ENCODE measurements at places on chromosomes 2 and 18.

- DNase-seq, result no peak
These were observed 245.9 kb upstream of the REV1 start for GRCh38 chr2:99735753-99736152.

DNA sequence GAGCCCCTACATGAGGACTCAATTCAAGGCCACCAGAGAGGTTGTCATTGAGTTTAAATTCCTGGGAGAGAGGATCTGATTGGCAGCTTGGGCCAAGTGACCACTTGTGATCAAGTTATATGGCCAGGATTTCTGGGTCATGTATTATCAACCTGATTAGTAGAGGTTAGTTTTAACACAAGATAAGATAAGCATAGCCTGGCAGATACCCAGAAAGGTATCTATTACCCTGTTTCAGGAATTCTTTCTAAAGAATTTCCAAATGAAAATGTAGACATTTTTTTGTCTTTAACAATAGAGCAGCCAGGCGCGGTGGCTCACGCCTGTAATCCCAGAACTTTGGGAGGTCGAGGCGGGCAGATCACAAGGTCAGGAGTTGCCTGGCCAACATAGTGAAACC lies 50.5 kb downstream of the BABAM2 start:
- DNase-seq, result no peak

DNA sequence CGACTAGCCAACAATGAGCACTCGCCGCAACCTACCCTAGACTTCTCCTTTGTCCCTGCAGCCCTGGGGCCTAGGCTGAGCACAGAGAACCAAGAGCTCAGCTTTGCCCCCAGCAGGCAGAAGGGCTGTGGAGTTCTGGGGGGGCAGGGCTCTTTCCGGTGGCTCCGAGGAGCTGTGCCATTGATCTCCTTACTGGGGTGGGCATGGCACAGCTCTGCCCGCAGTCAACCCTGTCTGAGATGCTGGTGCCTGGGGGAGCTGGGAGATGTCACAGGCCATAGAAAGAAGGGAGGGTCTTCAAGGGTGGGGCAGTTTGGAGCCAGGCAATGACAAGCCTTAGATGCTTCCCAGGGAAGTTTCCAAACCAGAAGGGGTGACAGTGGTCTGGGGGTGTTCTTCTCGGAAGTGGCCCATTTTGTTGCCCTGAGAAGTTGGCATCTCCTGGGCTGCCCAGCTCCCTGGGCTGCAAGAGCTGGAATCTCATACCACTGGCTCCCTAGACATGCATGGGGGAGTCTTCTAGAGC lies 14.1 kb upstream of the GPR55 start:
- DNase-seq, result no peak

DNA sequence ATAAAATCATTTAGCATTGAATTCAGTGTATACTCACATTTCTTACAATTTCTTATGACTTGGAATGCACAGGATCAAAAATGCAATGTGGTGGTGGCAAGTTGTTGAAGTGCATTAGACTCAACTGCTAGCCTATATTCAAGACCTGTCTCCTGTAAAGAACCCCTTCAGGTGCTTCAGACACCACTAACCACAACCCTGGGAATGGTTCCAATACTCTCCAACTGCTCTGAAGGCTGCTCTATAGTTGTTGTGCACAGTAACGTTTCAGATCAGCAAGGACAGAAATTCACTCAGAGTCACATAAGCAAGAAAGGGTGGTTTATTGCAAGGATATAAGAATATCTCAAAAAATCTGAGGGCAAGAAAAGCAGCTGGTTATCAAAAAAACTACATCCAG lies 6.5 kb downstream of the GKN1 start:
- no peak for DNase-seq

- no peak for DNase-seq
These were observed 1.6 kb downstream of the ELAC1 start for GRCh38 chr18:50969448-50969847.

DNA sequence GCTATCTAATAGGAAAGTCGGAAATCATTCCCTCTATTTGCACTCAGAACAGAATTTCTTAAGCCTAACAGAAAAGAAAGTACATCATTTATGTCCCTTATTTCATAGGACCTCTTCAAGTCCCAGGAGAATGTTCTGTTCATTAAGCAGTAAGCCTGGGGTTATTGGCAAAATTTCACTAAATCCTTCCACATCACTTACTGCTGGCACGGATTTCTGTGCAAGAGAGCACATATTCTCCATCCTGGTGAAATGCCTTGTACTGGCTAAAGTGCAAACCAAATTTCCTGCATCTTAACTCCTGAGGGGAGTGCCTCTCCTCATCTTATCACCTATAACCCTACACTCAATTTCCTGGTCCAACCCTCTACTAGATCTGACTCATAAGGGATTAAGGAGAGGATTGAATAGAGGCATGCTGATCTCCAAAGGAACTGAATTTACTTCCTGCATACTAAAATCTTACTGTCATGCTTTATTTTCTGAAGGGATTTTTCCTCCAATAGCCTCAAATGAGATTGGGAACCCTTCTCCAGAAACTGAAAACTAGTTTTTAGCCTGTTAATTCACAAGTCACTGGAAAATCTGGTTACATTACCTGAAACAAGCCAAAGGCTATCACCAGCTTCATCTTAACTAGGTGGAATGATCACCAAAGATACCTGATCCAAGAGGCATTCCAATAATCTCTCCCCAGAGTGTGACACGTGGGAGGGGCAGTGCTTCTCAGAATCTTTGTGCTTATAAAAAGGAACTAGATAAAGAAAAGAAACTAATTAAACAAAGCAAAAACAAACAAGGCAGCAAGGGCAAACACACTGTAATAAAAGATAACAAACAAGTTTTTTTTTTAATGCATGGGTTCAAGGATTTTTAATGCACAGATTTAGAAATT lies 311.1 kb downstream of the NR4A2 start:
- no peak for DNase-seq

- no peak for DNase-seq
These were observed 61.9 kb downstream of the PLEKHA3 start for GRCh38 chr2:178542161-178542560.

GRCh38 chr2:230106771-230107170 lies 38.0 kb upstream of the SLC16A14 start:
- DNase-seq, result no peak

DNA sequence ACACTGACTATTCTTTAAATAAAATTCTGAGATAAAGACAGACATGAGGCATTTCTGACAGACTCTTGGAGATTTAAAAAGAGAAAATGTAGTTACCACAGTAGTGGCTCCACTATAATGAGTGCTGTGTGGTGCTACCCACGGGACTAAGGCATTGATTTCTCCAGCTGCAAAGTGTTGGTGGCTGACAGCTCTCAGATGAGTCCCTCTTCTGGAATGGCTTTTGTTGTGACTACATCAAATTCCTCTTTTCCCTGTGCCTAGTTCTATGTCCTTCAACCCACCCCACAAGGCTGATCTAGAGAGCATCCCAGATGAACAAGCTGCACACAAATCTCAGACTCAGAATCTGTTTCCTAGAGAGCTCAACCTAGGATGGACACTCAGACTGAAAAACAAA lies 884.8 kb upstream of the ZEB2 start:
- no peak for DNase-seq

- no peak for DNase-seq
These were observed 148.0 kb downstream of the GALR1 start for GRCh38 chr18:77397617-77398016.

DNA sequence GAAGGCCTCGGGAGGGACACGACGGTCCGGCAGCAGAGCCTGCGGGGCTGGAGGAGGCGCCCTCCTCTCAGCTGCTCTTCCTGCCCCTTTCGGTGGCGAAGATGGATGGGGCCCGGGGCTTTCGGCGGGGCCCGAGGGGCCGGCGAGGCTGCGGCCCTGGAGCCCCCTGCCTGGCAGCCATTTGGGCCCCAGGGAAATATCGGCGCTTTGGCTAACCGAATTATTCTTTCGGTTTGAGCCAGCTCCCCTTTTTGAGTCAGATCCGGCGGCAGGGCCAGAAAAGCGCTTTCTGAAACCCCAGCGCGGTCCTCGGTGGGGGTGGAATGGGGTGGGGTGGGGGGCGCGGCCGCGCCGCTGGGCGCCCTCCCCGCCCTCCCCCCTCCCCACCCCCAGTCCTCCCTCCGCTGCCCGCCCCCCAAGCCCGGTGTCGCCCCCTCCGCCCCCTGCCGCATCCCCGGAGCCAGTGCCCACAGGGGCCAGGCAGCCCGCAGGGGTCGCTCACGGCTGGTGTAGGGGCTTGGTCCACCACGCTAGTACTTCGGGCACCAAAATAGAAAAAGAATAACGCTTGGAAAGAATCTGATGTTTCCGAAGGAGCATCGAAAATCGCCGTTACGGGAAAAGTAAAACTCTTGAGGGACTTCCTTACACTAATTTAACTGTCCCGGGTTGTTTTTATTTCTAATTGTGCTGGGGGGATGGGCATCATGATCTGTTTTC lies 9.1 kb upstream of the ARID5A start:
- no peak for DNase-seq

DNA sequence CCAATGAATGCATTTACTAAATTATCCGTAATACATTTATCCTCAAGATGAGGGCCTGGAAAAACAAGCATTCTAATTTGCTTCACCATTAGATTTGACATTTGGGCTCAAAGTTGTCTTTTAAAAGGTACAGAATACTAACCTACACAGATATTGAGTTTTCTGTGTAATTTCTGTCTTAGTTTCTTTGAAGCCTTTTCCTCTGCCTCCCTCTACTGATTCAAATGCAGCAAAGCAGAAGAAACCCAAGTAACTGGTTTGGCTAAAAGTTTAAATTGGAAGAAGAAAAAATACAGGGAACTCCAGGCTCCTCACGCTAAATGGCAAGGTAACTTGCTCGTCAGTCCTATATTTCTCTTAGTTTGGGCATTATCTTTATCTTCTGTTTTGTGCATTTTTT lies 53.3 kb upstream of the SLC5A7 start:
- DNase-seq, result no peak

- DNase-seq, result no peak
These were observed 14.6 kb downstream of the TEX51 start for GRCh38 chr2:126913329-126913728.

DNA sequence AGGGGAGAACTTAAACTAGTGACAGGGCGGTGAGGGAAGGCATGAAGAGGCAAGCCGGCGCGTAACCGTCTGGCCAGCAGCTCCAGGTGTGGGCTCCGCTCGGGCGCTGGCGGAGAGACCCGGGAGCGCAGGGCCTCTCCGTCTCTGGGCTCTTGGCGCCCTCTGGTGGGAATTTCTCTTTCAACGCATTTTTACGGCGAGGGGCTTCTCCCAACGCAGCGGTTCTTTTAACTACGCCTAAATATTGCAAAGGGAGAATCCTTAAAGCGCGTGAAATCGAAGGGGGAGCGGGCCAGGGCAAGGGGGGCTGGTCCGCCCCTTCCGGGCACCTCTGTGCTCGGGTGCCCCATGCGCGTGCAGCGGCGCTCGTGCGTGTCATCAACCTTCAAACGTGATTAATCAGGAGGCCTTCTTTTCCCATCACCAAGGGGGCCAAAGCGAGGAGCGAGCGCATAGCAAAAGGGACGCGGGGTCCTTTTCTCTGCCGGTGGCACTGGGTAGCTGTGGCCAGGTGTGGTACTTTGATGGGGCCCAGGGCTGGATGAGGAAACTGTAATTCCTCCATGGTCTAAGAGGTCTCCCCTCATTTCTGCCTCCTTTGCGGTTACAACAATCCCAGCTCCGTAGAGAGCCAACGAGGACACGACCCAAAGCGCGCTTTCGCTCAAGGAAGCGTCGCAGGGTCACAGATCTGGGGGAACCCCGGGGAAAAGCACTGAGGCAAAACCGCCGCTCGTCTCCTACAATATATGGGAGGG lies 762 bp upstream of the GAD1 start:
- peak; percentile 95 for DNase-seq

GRCh38 chr2:180203972-180204371 lies 196.9 kb upstream of the CWC22 start:
- no peak for DNase-seq

GRCh38 chr2:101277111-101277510 lies 24.4 kb downstream of the CNOT11 start:
- DNase-seq, result no peak

- no peak for DNase-seq
These were observed 25.0 kb upstream of the GMCL1 start for GRCh38 chr2:69804416-69804815.

DNA sequence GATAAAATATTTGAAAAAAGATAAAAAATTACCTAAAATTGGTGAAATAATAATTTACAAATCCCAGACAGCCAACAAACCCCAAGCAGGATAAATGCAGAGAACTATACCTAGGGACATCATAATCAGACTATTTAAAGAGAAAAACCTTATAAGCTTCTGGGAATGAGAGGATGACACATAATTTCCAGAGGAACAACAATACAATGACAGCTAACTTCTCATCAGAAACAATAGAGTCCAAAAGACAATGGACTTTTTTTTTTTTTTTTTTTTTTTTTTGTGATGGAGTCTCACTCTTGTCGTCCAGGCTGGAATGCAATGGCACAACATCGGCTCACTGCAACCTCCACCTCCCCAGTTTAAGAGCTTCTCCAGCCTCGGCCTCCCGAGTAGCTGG lies 65.2 kb downstream of the SOCS6 start:
- DNase-seq, result no peak

DNA sequence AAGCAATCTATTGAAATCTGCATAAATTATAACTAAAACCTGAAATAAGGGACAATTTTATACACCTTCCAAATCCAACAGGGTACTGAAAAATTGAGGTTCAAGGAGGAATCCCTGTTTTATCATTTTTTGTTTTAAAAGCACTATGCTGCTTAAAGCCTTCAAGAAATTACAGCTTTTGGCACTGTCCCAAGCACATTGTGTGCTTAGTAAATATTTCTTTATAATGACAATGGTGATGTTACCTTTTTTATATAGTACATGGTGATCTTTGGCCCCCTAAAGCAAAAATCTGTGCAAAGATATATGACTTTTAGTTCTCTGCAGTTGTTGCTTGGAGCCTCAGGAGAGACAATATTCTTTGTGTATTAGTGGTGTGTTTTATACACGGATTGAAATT lies 71.6 kb upstream of the EFEMP1 start:
- DNase-seq, result no peak

- no peak for DNase-seq
These were observed 75.0 kb upstream of the LAPTM4A start for GRCh38 chr2:20126469-20126868.

GRCh38 chr2:112251271-112251670 lies 3.6 kb downstream of the ZC3H8 start:
- DNase-seq, result no peak

DNA sequence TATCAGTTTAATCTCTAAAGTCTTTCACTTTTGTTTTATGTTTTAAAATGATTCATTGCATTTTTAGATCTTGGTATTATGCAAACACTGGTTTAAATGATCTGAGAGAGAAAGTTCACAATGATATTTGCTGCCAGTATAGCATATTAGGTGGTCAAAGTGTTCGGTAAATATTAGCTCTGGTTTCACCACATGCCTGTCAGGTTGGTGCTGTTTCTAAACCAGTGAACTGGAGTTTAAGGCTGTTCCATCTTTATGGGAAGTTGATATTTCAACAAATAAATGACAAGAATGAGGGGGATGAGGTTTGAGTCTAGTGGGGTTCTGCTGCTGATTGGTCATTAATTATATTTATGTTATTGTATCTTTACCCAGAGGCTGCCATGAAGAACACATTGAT lies 436.4 kb downstream of the DCDC2C start:
- no peak for DNase-seq

- no peak for DNase-seq
These were observed 64.5 kb downstream of the UBR3 start for GRCh38 chr2:169891593-169892298.

- no peak for DNase-seq
These were observed 56.0 kb downstream of the ABCG8 start for GRCh38 chr2:43894743-43895142.

- DNase-seq, result no peak
These were observed 13.6 kb upstream of the LIPG start for GRCh38 chr18:49548229-49548636.
